ENCODE measurements at places on chromosomes 1 and 21.

- DNase-seq = no peak
These were observed 11.4 kb downstream of the UBASH3A start for GRCh38 chr21:42414928-42415769.

GRCh38 chr1:17405898-17406759, 33.3 kb downstream of the RCC2 start:
- DNase-seq = peak; percentile 14

DNA sequence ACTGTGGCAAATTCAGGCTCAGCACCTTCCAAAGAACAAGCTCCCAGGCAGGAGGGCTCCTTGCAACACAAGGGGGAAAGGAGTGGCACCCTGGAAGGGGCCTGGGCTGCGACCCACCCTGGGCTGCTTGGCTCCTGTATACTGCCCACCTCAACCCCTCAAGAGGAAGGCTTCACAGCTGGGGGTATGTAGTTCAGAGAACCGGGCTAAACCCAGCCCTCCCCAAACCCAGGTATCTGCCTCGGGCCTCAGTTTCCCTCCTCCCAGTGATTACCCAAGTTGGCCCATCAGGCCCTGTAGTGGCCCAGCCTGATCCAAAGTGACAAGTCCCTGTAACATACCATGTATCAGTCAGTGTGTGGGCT, 7.5 kb downstream of the TENT5B start:
- no peak for DNase-seq

DNA sequence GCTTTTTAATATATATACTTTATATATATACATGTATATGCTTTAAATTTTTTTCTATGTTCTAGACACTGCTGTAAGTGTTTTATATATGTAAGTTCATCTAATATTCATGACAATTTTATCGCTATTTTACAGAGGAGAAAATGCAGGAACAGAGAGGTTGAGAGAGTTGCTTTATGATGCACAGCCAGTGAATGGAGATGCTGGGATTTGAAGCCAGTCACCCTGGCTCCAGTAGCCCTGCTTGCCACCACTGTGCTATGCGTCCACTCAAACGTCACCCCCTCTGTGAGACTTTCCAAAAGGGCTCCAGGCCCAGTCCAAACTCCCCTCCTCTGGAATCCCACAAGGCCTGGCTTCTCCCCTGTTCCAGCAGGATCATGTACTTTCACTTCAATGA, 91.0 kb upstream of the GRIK3 start:
- no peak for DNase-seq

GRCh38 chr1:58830291-58830690, 46.4 kb upstream of the JUN start:
- DNase-seq = no peak

- DNase-seq = no peak
These were observed 2.4 kb upstream of the NUDT17 start for GRCh38 chr1:145843031-145843430.

DNA sequence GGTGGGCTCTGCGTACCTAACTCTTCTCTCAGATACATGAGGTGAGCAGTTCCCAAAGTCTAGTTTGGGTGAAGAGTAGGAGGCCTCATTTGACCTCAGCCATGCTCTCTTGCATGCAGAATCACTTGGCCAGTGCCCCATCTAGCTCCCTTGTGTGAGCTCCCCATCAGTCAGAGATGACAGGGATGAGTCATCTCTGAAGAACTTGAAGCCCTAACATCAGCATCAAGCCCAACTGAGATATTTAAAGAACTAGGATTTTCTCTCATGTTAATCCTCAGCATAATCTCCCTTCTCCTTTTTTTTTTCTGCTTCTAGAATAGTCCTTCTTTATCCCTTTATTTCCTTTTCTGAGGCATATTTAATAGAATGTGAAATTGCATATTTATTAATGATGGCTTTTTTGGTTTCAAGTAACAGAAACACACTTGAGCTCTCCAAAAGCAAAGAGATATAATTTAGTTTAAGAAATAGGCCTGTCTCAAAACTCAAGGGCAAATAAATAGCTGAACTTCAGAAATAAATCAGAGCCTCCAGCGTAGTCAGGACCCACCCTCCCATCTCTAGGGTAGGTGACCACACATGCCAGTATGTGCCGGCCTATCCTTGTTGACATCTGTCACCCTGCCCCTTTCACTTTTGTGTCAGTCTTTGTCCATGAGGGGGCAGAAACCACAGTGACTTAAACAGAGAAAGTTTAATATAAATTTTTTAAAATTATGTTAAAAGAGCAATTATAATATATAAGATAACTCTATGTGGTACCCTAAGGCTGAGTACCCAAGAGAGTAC, 112.3 kb downstream of the TSEN15 start:
- no peak for DNase-seq

GRCh38 chr1:71649608-71650007, 568.8 kb upstream of the ZRANB2 start:
- DNase-seq = no peak

- no peak for DNase-seq
These were observed 65.6 kb downstream of the KCNJ15 start for GRCh38 chr21:38322311-38322950.

DNA sequence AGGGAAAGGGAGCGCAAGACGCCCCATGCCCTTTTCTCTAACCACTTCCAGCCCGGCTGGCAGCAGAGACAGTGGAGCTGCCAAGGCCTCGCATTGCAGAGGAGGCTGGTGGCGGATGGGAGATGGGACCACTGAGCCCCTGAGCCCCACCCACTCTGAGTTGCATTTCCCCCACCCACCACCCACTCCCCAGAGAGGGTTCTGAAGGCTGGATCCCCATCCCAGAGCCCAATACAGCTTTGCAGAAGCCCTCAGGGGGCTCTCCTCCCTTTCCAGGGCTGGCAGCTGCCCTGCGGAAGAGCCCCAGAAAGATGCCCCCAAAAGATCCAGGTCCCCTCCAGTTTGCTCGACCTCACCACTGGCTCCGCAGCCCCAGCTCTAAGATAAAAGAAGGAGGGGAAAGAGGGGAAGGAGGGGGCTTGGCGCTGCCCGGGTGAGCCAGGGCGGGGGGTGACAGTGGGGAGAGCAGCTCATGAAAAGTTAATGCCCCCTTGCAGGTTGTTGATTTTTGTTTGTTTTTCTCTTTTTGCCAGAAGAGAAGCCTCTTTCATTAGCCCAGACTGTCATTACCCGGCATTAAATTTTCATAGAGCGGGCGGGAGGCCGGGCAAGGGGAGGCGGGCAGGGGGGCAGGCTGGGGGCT, 38.4 kb upstream of the CASZ1 start:
- DNase-seq = no peak

DNA sequence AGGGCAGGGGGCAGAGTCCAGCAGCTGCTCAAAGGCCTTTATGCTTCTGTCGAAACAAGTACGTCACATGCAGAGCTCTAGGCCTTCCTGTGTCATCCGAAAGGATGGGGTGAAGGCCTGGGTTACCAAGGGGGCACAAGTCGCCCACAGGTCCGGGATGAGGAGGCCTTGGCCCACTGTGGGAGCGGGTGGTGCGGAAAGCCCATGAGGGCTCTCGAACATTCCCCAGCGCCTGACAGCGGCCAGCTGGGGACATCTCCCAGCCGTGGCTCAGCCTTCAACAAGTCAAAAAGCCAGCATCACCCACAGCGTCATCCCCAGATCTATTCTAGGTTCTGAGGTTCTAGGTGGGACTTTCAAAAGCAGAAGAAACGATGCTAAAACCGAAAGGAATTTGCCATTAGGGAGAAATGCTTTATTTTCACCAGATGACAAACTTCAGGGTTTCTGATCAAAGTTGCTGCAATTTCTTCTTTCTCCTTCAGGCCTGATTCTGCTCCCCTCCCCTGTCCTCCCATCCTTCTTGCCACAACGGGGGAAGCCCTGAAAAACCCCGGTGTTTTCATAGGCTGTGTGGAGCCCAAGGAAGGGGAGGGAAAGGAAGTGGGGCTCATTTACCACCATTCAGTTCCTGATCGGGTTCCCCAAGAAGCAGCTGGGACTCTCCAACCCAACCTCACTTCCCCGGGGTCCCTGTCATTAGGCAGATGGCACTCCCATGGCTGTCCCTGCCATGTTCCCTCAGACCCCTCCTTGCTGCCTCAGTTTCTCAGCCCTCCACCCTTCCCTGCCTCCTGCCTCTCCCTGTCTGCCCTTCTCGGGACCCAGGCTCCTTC, 17.6 kb downstream of the GPR137B start:
- no peak for DNase-seq
